CD8-positive, alpha-beta T cell (primary cell): ENCODE measurements at places on chromosomes 13 and 19. TPM values are rescaled to one million over a fixed set of nuclear protein-coding genes. Genes with fewer than 3 reads are reported as not detected.

ZNF577 gene
- total RNA-seq: 8.1 TPM

TEAD2 gene
- not detected for total RNA-seq

PSG3 gene
- not detected for total RNA-seq

DNA sequence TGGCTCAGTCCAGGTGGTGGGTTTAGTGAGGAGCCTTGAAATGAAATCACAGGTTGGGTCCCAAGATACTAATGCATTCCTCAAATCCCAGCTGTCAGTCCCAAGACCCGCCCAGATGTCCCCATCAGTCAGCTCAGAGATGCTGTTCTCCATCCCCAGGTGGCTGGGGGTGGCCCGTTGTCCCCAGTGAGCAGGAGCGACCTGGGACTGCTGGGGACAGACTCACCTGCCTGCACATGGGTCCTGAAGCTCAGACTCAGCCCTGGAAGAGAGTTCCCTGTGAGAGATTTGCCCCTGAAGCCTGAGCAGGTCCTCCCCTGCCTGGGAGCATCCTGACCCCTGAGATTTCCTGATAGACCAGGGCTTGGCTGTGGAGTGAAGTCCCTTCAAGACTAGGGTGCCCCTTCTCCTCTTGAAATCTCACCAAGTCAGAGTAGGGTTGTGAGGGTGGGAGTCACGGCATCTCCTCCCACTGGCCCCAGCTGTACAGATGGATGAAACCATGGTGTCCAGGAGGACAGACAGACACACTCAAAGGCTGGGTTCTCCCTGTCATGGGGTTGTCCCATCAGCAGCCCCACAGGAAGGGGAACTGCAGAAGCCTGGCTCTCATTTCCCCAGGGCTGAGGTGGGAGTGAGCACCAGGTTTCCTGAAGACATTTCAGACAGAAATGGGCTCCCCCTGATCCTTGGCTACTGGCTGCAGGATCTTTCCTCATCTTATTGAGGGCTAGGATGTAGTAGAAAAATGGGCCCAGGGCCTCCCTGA is 14.4 kb downstream of the LILRA5 start:
- no peak for DNase-seq

GRCh38 chr13:32428581-32429432 is 877 bp upstream of the N4BP2L1 start:
- no peak for DNase-seq

DNA sequence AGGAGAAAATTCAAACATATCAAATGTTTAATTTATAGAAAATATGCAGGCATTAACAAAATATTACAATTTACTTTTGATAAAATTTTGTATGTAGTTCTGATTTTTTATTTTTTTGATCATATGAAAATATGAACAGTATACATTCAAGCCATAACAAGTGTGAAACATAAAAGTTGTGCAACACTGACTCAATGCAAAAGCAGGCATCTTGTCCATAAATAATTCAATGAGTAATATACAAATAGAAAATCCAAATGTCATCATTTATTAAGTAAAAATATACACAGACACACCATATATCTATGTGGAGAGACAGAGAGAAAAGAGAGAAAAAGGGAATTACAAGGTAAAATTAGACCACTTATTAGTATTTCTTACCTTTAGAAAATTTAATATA is 1183.9 kb downstream of the SLITRK1 start:
- DNase-seq: no peak

- DNase-seq: peak; percentile 64
These were observed at the start of gene TMEM38A for GRCh38 chr19:16660763-16661479. Gene TMEM38A, plus strand, starts transcription at chr19:16661139. Its CDS starts 79 bp downstream, at chr19:16661218.

GRCh38 chr13:73880365-73880764 is 253.8 kb downstream of the KLF12 start:
- no peak for DNase-seq

DNA sequence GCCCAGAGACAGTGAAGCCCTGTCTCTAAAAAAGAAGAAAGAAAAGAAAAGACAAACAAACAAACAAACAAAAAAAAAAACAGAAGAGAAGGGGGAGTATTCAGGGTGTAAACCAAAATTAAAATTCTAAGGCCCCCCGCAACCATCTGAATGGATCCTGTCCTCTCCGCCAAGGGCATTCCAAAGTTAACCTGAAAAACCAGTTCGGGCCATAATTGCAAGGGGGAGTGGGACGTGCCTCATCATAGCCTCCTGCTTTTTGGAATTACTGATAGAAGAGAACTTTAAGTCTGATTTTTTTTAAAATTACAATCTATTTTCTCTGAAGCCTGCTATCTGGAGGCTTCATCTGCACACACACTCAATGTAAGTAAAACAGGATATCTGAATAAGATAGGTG is 5.7 kb upstream of the IFNL2 start:
- DNase-seq: no peak

DNA sequence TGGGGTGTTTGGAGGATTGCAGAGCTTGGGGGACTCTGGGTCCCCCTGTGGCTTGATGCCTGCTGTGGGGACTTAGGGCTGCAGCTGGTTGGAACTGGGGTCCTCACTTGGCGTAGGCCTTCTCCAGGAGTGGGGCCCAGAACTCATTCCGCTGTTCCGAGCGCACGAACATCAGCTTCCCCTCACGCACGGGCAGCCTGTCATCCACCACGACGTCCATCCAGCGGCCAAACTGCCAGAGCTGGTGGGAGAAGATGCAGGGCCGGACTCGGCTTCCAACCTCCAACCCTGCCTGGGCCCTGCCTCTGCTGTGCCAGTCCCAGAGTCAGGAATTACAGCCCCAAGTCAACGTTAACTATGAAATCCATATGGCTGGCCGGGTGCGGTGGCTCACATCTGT is 2.6 kb downstream of the CAPN12 start:
- DNase-seq: peak; percentile 7

- no peak for DNase-seq
These were observed 1038.1 kb upstream of the PRR20A start for GRCh38 chr13:56102641-56103040.

DNA sequence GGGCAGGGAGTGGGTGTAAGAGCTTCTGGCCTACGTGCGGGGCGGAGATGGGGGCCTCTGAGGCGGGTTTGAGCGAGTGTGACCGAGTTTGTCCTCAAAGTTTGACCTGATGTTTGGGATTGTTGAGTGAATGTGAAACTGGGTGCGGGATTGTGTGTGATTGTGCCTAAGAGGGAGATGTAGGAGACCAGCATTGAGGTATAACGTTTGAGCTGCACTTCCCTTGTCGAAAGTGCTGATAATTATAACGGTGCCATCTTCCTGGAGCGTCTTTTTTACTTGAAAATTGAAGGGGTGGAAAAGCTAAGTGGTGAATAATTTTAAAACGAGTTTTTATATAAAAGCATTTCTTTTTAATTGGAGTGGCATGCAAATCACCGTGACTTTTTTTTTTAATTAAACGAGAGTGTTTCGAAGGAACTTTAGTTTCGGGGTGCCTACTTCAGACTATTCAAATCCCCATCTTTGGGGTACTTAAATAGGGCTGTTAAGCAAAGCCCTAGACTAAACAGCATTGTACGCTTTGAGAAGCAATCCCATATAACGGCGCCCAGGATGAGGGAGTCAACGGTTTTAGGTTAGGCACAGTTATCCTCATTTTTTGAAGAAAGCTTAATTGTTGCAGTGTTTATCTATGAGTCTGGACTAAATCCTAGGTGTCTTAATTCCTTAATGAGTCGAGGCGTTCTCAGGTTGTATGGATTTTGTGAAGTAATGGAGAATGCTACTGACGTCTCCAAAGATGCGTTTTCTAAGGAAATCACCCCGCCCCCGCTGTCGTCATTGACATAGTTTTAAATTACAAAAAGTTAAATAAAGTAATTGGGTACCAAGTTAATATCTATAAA is 594 bp downstream of the ZNF146 start:
- DNase-seq: no peak

GRCh38 chr13:50069261-50069660 is 54.0 kb downstream of the KCNRG start:
- no peak for DNase-seq

DNA sequence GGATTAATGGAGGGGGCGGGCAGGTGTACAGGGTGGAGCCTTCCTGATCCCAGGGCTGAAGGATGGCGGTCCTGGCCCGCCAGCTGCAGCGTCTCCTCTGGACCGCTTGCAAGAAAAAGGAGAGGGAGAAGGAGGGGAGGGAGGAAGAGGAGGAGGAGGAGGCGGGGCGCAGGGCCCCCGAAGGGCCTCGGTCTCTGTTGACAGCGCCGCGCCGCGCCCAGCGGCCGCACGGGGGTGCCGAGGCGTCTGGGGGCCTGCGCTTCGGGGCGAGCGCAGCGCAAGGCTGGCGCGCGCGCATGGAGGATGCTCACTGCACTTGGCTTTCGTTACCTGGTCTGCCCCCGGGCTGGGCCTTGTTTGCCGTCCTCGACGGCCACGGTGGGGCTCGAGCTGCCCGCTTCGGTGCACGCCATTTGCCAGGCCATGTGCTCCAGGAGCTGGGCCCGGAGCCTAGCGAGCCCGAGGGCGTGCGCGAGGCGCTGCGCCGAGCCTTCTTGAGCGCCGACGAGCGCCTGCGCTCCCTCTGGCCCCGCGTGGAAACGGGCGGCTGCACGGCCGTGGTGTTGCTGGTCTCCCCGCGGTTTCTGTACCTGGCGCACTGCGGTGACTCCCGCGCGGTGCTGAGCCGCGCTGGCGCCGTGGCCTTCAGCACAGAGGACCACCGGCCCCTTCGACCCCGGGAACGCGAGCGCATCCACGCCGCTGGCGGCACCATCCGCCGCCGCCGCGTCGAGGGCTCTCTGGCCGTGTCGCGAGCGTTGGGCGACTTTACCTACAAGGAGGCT is at the start of gene PPM1N:
PPM1N (plus strand) TSS at position 33 of the 785 bp plus-strand sequence; CDS start at position 63, 30 bp downstream.
- peak; percentile 76 for DNase-seq

DNA sequence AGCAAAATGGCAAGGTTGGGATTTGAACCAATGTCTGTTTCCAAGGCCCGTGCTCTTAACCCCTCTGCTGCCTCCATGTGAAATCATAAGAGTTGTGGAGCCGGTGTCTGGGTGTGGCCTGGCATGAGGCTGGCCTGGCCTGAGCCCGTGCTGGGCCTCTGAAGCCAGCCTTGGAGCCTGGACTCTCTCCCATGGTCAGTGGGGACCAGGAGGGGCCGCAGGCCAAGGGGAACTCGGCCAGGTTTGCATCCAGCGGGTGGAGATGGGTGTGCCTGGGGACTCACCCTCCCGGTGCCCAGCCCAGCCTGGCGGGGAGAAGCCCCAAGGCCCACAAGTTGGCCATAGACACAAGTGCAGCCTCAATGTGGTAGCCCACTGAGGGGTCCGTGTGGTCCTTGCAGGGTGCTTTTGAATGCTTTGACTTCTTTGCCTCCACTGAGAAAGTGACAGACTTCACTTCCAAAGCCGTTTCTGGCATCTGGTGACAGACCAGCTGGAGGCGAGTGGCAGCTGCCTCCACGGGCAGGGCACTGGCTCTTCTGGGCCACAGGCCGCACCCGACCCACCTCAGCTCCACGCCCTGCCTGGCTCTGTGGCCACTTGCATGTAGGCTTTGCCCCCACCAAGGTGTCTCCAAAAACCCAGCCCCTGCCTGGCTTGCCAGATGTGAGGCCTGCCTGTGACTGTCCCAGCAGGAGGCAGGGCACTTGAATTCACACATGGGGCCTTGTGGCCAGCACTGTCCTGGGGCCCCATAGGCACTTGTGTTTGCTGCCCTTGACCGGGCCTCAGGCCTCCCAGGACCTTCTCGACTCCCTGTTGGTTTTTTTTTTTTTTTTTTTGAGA is 26.2 kb upstream of the NCCRP1 start:
- DNase-seq: no peak

GRCh38 chr13:25901460-25902376 is 150.1 kb downstream of the SHISA2 start:
- peak; percentile 89 for DNase-seq

DNA sequence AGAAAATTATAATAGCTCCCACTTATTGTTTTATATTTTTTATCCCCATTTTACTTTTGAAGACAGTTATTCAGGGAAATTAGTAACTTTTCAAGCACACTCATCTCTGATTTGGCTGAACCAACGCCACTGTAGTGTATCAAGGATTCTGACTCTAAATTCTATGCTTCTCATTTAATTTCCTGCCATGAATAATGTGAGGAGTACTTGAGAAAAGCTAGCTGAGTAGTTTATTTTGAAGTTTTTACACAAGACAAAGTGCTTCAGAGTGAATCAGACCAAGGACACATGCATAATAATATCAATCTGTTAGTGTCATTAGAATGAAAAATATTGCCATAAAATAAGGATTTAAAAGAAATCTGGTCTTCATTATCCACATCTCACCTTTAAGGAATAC is 329.9 kb downstream of the SLITRK6 start:
- no peak for DNase-seq
